ENCODE measurements at places on chromosomes 1 and 21.
A peak's percentile ranks its signal among the peaks of the same experiment; 100 is the strongest.

DNA sequence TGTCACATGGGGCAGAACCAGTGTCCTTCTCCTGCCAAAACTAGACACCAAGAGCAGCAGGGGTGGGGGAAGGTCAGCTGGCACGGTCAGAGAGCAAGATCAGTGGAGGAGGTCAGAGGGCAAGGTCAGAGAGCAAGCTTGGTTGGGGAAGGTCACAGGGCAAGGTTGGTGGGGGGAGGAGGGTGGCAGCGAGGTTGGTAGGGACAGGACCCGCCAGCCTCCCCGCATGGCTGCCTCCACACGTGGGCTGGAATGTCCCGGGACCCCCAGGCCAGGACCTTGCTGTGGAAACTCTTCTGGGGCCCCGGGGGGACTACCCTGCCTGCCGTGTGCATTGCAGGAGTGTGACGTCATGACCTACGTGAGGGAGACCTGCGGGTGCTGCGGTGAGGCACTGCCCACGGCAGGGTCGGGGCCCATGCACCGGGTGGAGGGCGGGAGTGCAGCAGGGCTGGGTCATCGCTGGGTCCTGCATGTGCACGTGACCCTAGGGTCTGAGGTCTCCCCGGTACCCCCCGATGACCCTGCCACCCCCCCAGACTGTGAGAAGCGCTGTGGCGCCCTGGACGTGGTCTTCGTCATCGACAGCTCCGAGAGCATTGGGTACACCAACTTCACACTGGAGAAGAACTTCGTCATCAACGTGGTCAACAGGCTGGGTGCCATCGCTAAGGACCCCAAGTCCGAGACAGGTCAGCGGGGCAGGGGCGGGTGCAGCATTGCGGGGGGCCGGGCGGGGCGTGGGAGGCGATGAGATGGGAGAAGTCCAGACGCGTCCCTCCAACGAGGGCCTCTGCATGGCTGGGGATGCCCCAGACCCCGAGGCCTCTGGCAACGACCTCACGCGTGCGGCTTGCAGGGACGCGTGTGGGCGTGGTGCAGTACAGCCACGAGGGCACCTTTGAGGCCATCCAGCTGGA is 27.3 kb downstream of the COL6A2 start:
- DNase-seq: no peak

- peak; percentile 89 for DNase-seq
These were observed 21.7 kb upstream of the TUT4 start for GRCh38 chr1:52574594-52574993.

DNA sequence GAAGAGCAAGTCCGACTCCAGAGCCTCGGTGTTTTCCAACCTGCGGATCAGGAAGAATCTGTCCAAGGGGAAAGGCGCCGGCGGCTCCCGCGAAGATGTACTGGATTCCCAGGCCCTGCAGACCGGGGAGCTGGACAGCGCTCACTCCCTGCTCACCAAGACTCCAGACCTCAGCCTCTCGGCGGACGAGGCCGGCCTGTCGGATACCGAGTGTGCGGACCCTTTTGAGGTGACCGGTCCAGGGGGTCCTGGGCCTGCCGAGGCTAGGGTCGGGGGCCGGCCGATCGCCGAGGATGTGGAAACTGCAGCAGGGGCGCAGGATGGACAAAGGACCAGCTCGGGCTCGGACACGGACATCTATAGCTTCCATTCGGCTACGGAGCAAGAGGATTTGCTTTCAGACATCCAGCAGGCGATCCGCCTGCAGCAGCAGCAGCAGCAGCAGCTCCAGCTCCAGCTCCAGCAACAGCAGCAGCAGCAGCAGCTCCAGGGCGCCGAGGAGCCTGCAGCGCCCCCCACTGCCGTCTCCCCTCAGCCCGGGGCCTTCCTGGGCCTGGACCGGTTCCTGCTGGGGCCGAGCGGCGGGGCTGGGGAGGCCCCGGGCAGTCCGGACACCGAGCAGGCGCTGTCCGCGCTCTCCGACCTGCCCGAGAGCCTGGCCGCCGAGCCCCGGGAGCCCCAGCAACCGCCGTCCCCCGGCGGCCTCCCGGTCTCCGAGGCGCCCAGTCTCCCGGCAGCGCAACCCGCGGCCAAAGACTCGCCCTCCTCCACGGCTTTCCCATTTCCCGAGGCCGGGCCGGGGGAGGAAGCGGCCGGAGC is 827 bp downstream of the FMN2 start:
- DNase-seq: peak; percentile 57

DNA sequence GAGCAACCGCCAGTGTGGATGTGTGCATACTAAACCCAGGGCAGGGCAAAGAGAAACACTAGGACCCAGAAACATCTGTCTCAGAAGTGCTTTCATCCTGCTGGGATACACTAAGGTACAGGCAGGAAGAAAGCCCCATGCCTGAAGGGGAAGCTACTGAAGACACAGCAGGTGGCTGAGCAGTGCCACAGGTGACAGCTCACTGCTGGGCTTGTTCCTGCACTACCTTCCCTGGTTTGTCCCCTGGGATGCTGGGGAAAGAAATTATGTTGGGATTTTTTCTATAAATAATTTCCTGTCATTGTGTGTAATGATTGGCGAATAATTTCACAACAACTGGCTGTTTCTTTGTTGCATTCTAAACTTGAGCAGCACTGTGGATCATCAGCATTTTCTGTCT is 245.3 kb upstream of the RAB4A start:
- DNase-seq: no peak

GRCh38 chr1:179082999-179083335 is 1.1 kb downstream of the TOR3A start:
- DNase-seq: peak; percentile 26

- DNase-seq: no peak
These were observed 307.6 kb upstream of the PLXNA2 start for GRCh38 chr1:208551633-208552320.

- DNase-seq: no peak
These were observed 259.8 kb downstream of the LMO4 start for GRCh38 chr1:87588495-87588894.

DNA sequence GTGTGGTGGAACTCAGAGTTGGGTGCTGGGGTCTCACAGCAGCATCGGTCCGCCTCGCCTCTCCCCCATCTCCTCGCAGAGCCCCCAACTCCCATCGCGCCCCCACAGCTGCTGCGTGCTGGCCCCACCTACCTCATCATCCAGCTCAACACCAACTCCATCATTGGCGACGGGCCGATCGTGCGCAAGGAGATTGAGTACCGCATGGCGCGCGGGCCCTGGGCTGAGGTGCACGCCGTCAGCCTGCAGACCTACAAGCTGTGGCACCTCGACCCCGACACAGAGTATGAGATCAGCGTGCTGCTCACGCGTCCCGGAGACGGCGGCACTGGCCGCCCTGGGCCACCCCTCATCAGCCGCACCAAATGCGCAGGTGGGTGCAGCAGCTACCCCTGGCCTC is 24.2 kb downstream of the PTPRU start:
- no peak for DNase-seq

- DNase-seq: no peak
These were observed 847.7 kb downstream of the NCAM2 start for GRCh38 chr21:21845901-21846300.

DNA sequence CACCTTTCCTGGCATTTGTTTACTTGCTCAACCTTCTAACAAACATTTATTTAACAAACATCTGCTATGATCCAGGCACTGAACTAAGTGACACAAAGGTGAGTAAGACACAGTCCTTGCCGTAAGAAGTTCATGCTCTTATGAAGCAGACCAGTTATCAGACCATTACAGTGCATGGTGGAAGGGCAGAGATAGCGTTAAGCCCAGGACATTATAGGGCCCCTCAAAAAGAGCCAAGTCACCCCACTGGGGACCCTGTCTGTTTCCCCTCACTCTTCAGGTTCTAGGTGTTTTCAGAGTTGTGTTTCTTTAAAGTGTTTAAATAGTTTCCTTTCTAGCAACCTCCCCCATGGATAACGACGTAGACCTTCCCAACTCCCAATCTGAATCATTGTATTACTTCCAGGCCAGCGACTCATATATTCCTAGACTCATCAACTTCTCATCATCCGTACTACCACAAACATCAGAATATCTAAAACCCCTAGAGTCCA is 39.3 kb downstream of the TCP10L start:
- peak; percentile 58 for DNase-seq

GRCh38 chr21:29145354-29145782 is 14.9 kb downstream of the MAP3K7CL start:
- peak; percentile 90 for DNase-seq

- DNase-seq: no peak
These were observed 44.2 kb downstream of the ELK4 start for GRCh38 chr1:205587581-205587980.

DNA sequence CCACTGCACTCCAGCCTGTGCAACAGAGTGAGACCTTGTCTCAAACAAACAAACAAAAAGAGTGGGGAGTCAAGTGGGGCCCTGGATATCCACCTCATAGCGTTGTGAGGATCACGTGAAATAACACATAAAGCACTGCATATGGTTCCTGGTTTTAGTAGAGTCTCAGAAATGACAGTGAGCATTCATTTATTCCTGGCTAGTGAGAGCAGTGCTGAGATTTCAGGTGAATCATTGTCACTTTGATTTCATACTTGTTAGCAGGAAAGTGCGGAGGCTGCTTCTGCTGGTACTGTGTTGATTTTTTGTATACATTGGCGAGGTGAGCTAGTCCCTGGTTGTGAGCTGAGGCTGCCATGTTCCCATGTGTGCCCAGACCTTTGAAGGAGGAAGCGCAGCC is 22.9 kb downstream of the ARHGEF10L start:
- no peak for DNase-seq

GRCh38 chr1:30782361-30783255 is 25.0 kb upstream of the LAPTM5 start:
- peak; percentile 52 for DNase-seq

GRCh38 chr21:31524140-31524539 is 135.4 kb upstream of the SOD1 start:
- DNase-seq: no peak

- DNase-seq: no peak
These were observed 28.3 kb downstream of the RHOU start for GRCh38 chr1:228763561-228763960.

GRCh38 chr1:177142010-177142409 is 22.5 kb downstream of the ASTN1 start:
- no peak for DNase-seq

DNA sequence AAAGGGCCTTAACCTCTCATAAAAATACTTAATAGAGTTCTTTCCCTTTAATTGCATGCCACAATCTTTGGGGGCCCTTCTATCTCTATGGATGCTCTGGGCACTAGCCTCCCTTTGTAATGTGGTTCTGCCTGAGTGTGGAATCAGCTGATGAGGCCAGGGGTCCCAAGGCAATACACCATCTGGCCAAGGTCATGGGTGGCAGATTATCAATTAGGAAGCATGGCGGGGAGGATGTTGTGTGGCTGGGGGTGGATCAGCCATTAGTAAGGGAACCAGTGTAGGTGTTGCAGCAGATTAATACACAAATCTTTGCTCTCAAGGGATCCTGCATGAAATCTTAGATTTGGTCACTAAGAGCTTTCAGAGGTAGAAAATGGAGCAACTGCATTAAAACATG is 35.3 kb downstream of the NHLH2 start:
- no peak for DNase-seq

GRCh38 chr1:67749263-67749843 is 64.4 kb downstream of the GADD45A start:
- DNase-seq: no peak

- DNase-seq: no peak
These were observed 2.1 kb downstream of the RBM15 start for GRCh38 chr1:110341146-110341871.

DNA sequence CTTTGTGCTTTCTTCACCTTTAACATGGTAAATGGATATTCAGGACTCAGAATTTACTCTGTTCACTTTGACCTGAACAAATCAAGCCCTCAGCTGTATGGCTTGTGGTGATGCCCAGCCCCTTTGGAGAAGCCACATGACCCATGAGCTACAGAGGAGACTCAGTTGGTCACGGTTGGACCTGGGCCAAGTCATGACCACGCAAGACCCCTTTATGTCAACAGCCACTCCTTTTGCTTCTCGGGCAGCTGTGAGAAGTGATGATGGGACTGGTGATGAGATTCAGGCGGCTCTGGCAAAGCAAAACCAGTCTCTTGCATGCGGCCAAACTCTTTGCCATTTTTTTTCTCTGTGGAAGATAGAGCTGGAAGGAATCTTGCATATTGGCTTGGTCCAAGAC is 96.5 kb upstream of the AJAP1 start:
- no peak for DNase-seq

- DNase-seq: peak; percentile 23
These were observed 84.4 kb downstream of the RNF220 start for GRCh38 chr1:44489481-44489880.

DNA sequence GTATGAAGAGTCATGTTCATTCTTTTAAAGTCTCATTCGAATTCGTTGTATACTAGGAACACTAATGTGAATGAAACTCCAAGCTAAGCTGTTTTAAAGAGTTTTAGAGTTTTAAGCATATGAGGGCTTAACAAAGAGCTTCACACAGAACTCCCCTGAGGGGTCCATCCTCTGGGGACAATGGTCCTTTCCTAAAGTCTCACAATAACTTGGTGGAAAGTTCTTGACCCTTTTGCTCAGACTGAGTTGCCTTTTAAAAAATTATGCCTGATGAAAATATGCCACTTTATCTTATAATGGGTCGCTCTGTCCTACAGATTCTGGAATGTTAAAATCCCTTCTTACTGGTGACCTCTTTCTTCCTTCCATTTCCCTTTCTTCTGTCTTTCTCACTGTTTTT is 64.3 kb downstream of the RGL1 start:
- DNase-seq: no peak

- DNase-seq: no peak
These were observed 287.4 kb downstream of the NPHP4 start for GRCh38 chr1:5704561-5705514.

GRCh38 chr1:229131243-229132105 is 139.4 kb upstream of the RAB4A start:
- no peak for DNase-seq

- no peak for DNase-seq
These were observed 47.8 kb downstream of the ITPKB start for GRCh38 chr1:226691247-226691646.

- DNase-seq: no peak
These were observed 31.4 kb upstream of the ACTL8 start for GRCh38 chr1:17723684-17724083.

- DNase-seq: peak; percentile 68
These were observed 28.2 kb downstream of the STPG1 start for GRCh38 chr1:24385160-24385940.
